Heart left ventricle (tissue), 16 donors: ENCODE measurements at places on chromosomes 1 and 21. TPM values are rescaled to one million over a fixed set of nuclear protein-coding genes. Genes with fewer than 3 reads are reported as not detected.

- DNase-seq = no peak
Observed at GRCh38 chr1:215345766-215346165, 221.3 kb upstream of the KCTD3 start.

DNA sequence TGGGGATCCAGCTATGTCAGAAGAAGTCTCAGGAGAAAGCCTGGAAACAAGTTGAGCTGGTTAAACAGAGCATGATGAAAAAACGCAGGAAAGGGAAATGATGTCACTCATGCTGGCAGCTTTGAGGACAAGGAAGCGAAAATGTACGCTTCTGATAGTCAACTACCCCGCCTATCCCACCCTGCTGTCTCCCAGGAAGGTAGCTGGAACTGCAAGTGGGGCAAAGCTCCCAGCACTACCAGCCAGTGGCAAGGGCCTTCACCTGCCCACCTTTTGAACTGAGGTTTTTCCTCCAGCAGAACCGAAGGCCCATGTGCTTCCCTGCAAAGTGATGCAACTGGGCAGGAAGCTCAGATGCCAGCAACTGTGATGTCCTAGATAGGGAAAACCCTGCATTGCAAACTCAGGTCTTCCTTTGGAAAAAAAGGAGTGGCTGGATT, 6.3 kb upstream of the IL20 start:
- DNase-seq = no peak

PLCH2 gene
- polyA plus RNA-seq = 0.08 TPM

NPR1 gene
- polyA plus RNA-seq = 12.2 TPM

LIPI gene
- not detected for polyA plus RNA-seq

CELSR2 gene
- polyA plus RNA-seq = 1.6 TPM

DNA sequence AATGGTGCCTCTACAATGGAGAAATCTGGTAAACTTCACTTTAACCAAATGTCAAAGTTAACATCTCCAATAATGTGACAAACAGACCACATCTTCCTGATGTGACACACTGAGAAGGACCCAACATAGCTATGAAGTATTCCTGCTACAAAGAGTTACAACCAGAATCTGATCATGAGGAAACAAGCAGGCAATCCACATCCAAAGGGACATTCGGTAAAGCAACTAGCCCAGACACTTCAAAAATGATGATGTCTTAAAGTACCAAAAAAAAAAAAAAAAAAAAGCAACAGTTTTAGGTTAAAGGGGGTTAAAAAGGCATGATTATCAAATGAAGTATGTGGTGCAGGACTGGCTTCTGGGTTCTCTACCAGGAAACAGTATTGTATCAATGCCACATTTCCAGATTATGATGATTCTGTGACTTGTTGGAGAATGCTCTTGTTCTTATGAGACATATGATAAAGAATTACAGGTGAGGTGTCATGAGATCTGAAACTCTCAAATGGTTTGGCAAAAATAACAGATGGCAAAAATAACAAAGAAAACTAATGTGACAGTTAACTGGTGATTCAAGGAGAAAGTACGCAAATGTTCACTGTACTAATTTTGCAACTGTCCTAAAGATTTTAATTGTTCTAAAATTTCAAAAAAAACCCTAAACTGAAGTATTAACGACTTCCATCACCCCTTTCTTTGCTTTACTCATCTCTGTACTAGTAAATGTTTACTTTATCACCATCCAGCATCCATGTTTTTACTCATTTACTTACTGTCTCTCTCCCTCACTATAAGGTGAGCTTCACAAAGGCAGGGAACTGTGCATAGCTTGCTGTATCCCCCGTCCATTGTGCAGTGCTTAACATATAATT, 2.8 kb downstream of the CD58 start:
- DNase-seq = no peak

GRCh38 chr1:158728510-158729225, 8.1 kb upstream of the OR6K3 start:
- no peak for DNase-seq

DNA sequence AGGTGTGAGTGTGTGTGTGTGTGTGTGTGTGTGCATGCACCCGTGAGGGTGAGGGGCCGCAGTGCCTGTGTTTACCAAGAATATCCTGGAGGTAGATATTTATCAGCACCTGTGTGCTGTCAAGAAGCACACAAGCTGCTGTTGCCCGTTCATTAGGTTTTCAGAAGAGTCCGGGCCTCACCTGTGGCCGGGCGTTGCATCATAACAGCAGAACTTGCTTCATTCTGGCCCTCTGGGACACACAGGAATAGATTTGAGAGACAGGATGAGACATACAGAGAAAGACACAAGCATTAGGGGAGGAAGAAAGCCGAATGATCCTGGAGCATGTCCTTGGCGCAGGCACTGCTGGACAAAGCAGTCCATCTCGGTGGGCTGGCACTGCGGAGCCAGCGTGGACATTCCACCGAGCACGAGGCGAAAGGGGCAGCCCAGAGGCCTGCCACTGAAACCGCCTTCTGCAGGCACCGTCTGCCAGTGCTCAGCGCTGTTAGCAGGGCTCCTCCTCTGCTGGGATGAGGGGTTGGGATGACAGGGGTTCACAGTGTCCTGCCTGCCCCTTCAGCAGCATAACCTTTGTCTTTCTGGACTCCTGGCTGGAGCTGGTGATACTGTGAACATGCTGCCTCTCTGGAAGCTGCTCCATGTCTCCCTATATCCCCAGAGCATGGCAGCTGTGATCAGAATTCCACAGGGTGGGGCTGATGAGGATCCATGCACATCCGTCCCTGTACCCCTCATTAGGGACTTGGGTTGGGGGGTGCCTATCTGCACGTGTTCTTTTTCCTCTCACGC, 81.1 kb downstream of the PEX14 start:
- no peak for DNase-seq

DNA sequence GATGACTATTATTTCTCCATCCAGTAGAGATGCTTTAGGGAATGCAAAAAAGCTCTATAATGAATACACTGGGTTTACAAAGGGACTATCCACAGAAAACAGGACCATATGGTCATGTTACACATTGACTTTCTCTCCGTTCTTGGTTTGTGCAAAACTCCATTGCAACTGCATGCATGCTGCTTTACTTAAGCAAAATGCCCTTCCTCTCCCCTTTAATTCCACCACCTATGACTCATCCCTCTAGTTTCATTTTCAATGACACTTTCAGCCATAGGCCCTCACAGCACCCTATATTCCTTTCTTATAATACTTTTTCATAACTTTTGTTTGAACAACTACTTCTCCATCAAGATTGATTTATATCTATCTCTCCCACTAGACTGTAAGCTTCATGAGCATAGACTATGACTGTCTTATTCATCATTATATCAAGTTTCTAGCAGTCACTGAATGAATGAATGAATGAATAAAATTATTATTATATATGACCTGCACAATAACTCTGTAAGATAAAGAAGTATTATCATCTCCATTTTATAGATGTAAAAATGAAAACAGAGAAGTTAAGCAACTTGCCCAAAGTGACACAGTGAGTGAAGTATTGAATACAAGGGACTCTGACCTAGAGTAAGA, 248.9 kb downstream of the PLPP3 start:
- DNase-seq = no peak

- DNase-seq = peak; percentile 40
Observed at GRCh38 chr1:8421721-8422120, 103.8 kb downstream of the SLC45A1 start.

DNA sequence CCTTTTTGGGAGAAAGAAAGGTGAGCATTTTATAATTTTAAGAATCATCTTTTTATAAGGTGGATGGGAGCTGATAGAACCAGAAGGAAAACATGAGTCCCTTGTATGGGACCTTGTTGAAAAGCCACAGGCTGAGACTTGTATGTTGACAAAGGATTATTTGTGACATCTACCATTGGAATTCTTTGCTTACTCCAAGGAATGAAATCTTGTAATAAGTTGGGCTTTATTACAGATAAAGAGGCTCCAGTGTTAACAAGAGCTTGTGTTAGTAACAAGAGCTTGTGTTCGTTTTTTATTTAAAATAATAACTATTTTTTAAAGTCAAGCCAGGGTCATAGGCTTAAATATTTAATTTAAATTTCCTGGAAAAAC, 201.1 kb upstream of the CHRM3 start:
- DNase-seq = no peak

DNA sequence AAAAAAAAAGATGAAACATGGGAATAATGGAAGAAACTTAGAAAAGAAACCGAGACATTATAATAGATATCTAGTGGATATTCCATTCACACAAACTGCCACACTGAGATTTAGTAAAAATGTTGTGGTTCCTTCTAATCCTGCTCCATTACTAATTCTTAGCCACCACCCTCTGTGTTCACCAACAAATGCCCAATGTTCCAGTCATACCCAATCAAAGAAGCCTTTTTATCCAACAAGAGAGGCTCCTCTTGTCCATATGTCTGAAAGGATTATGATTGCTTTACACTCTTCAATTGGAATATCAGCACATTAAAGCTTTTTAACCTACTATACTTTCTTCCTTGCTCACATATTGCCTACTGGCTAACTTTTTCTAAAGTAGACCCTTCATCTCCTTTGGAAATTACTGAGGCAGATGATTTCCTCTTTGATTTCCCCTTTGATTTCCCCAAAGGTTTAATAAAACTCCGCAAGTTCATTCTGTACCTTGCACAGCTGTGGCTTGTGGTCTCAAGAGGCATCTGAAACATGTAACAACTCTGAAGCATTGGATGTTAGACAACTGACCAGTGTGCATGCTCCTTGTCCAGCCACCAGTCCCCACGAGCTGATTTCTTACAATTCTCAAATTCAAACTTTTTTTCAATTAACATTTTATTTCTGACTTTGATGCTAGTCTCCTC, 305.6 kb upstream of the LYPLAL1 start:
- DNase-seq = no peak

OR2L13 gene
- not detected for polyA plus RNA-seq

GRCh38 chr1:41108696-41109275, 87.3 kb upstream of the SLFNL1 start:
- DNase-seq = no peak

CD160 gene
- not detected for polyA plus RNA-seq

DNA sequence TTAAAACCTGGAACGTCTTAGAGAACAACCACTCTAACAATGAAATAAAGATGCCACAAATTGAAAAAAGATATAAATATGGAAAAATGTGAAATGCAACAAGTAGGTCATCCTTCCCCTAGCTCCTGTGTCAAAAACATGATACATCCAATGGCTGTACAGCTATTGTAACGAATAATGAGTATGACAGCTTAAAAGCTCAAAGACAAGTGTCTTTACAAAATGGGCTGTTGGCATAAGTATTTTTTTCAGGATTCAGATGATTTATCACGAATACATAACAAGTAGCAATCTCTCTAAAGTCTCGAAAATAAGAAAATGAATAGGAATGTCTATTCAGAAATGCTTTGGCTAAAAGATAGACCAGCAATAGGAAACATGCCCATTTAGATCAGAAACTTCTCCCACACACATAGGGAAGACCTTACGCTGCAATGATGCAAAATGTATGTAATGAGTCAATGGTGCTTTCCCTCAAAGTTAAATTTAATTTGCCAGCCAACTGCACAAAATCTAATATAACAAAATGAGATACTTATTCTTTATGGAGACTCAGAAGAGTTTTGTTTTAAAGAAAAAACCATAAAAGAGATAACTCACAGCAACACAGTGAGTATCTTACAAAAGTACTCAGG, 8.3 kb downstream of the TGFBR3 start:
- DNase-seq = no peak

DNA sequence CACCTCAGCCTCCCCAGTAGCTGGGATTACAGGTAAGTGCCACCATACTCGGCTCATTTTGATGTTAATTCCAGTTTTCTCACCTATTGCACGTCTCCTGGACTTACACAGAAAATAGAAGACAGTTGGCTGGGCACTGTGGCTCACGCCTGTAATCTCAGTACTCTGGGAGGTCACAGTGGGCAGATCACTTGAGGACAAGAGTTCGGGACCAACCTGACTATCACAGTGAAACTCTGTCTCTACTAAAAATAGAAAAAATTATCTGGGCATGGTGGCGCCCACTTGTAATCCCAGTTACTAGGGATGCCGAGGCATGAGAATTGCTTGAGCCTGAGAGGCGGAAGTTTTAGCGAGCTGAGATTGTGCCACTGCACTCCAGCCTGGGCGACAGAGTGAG, 44.1 kb downstream of the DYRK1A start:
- no peak for DNase-seq

DNA sequence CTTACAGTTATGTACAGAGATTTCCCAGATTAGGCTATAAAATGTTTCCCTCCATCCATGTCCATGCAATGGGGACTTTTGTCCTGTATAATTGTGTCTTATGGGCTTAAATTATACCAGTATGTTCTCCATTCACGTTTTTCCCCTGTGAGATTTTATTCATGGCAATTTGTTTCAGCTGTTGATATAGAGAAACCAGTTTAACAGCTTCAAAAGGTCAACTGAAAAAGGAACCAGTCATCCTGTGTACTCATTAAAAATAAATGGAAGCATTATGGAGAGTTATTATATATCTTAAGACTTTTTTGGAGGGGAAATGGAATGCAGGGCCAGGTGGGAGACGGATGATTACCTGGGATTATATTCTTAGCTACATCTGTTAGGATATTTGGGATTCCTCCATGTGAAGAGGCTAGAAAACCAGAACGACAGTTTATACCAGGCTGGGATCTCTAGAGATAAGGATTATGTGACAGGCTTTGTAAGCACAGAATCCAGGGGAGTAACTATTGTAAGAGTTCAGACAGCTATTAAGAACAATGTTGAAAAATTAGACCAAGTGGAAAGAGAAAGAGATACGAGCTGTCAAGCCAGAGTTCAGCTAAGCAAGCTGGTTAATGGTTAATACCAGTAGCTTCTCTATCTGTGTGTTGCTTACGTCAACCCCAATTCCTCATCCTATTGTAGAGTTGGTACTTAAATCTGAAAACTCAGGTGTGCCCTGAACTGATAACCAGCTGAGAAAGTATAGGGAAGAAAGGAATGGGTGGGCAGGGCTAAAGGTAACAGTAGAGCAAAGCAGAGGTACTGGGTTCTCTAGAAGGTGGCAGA, 12.4 kb upstream of the ZNF697 start:
- DNase-seq = no peak

AJAP1 gene
- polyA plus RNA-seq = not detected

GRCh38 chr21:45541221-45542039, 810 bp downstream of the SLC19A1 start:
- peak; percentile 92 for DNase-seq

DNA sequence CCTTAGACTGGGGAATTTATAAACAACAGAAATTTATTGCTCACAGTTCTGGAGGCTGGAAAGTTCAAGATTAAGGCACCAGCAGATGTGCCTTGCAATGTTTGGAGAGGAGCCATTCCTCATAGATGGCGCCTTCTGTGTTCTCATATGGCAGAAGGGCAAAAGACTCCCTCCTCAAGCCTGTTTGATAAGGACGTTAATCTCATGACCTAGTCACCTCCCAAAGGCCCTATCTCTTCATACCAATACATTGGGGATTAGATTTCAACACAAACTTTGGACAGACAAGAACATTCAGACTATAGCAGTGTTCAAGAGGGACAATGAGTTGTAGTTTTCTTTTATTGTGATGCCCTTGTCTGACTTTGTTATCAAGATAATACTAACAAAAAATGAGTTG, 34.3 kb downstream of the PSMG1 start:
- no peak for DNase-seq

LCE1B gene
- polyA plus RNA-seq = not detected

EFNA3 gene
- polyA plus RNA-seq = 1.9 TPM

GRCh38 chr1:168720839-168721238, 8.2 kb downstream of the DPT start:
- no peak for DNase-seq

GRCh38 chr1:37593726-37594125, 2.0 kb downstream of the GNL2 start:
- no peak for DNase-seq

GRCh38 chr21:44500111-44500510, 39.9 kb downstream of the KRTAP10-1 start:
- DNase-seq = no peak
